ENCODE measurements at places on chromosomes 11 and 22.

GRCh38 chr11:25612806-25613205 lies 719.1 kb upstream of the ANO3 start:
- DNase-seq, result no peak

- no peak for DNase-seq
Observed at GRCh38 chr11:83933008-83933407, 646.8 kb upstream of the CCDC90B start.

- no peak for DNase-seq
Observed at GRCh38 chr11:18005376-18006129, 7.3 kb downstream of the SERGEF start.

DNA sequence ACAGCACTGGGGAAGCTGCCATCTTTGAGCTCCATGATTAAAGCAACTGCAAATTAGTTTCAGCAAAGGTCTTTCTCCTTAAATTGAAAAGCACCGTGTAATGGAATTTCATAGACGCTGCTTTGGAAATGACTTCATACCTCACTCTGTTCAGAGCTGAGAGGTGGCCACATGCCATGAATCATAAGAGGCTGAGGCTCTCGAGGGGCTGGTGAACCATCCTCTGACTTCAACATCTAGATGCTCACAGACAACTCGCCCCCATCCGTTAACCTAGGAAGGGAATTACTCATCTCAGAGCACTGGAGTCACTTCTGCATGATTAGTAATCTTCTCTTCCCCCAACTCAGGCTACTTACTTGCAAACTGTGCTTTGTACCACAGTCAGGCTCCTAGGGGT lies 122.3 kb downstream of the RCN1 start:
- no peak for DNase-seq

- DNase-seq, result no peak
Observed at GRCh38 chr22:19543970-19544708, 19.9 kb upstream of the CLDN5 start.

DNA sequence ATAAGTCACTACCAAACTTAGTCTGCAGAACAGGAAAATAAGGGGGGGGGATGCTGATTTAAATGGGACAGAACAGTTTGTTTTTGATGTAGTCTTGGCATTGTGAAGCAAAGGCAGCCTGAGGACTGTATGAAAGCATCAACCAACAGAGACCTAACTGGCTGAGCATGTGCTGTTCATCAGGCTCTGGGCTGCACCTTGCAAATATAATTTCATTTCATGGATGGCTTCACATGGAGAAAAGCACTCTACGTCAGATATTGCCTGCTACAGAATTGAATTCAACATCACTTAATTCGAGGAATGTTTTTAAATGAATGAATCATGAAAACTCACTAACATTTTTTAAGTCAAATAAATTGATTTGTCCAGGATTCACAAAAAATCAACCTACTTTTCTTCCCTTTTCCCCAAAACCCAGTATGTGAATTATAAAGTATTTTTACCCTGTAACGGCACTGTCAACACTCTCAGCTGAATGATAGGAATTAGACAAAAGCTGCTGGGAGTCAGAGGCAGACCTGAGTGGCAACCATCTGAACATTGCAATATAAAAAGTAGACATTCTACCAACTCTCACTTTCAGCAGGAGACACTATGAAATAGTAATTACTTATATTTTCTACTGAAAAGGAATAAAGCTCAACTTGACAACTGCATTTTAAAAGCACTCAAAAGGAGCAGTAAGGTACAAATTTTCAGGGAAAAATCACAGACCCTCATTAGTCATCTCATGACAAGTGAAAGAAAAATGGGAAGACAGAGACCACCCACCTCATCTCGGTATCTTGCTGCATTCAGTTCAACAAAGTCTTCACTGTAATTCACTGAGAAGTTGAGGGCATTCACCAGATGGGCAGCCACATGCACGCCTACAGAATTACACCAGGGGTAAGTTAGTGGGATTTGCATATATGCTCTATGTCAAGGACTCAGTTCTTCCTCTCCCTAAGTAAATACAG lies 47.5 kb downstream of the NOX4 start:
- DNase-seq, result no peak

DNA sequence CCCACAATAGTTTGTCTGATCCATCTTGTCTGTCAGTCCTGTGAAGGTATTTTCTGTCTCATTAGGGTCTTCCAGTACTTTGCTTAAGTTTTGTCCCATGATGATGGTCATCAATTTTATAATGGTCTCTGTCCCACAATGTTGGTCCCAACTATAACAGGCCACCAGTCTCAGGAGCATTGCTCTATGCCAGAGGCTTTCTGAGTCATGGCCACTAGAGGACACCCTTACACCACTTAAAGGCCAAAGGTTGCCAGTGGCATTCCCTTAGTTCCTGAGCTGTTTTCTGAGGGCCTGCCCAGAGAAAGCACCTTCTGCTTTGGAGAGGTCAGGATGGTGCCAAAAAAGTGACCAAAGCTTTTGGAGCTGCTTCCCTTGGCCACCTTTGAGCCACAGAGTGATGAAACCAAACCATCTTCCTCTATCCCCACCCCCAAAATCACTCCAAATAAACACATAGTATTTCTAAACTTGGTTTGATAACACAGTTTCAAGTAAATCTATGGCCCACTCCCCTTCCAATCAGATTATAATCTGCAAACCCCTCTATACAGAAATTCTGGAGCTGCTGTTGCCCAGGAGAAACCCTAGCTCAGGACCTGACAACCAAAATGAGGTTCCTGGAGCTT lies 19.3 kb downstream of the EIF3F start:
- DNase-seq, result peak; percentile 44

- no peak for DNase-seq
Observed at GRCh38 chr11:93861808-93862207, 11.4 kb upstream of the VSTM5 start.

- DNase-seq, result no peak
Observed at GRCh38 chr22:44802956-44803355, 50.6 kb downstream of the ARHGAP8 start.

DNA sequence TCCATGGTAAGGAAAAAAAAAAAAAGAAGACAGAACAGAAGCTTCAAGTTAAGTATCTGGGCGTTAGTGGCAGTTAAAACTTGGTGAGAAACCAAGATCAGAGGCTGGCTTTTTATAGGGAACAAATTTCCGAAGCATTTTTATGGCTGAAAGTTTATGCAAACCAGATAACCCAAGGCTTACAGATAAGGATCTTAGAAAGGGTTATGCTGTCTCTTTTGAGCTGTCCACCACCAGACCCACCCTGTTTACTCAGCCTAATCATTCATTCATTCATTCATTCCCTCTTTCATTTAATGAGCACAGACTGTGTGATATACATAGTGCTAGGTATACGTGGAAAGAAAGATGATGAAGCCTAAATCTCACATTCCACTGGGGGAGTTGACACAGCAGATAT lies 89.5 kb downstream of the ME3 start:
- no peak for DNase-seq

- DNase-seq, result no peak
Observed at GRCh38 chr11:44334356-44335004, 24.5 kb upstream of the ALX4 start.

- DNase-seq, result no peak
Observed at GRCh38 chr11:2899080-2899783, 13.7 kb upstream of the CDKN1C start.

GRCh38 chr11:35139722-35140282 lies 831 bp downstream of the CD44 start:
- peak; percentile 73 for DNase-seq

- DNase-seq, result no peak
Observed at GRCh38 chr11:128551611-128552335, 35.6 kb downstream of the ETS1 start.

- DNase-seq, result no peak
Observed at GRCh38 chr11:17638311-17638710, 81.1 kb upstream of the MYOD1 start.

DNA sequence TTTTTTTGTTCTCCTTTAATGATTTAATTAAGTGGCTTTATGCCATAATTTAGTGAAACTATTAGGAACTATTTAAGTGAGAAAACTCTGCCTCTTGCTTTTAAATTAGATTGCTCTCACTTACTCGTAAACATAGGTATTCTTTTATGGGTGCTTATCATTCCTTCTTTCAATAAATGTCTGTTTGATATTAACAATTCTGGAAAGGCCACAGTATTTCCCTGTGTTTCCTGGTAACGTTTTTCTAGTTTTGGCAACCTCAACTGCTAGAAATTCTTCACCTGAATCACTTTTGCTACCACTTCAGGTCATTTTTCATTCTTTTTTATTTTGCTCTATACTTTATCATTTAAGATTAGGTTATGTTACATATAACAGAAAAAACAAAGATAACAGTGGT lies 19.9 kb upstream of the NCR3LG1 start:
- no peak for DNase-seq

- peak; percentile 27 for DNase-seq
Observed at GRCh38 chr11:116605543-116606459, 167.0 kb downstream of the BUD13 start.

DNA sequence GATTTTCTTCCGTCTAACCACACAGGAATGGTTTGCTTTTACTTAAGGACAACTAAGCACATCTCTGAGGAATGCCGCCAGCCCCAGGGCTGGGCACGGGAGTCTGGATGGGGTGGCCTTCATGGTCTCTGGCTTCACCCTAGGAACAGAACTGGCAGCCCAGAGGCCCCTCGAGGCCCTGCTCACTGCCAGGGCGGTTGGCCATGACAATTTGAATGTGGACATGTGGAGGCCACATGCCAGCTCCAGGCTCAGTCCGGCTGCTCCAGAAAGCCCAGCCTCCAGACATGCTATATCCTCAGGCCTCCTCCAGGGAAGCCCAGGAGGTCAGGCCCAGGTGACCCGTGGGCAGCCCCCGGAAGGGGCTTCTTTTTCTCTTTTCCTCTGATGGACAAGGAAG lies 84.0 kb upstream of the FGF3 start:
- DNase-seq, result no peak

DNA sequence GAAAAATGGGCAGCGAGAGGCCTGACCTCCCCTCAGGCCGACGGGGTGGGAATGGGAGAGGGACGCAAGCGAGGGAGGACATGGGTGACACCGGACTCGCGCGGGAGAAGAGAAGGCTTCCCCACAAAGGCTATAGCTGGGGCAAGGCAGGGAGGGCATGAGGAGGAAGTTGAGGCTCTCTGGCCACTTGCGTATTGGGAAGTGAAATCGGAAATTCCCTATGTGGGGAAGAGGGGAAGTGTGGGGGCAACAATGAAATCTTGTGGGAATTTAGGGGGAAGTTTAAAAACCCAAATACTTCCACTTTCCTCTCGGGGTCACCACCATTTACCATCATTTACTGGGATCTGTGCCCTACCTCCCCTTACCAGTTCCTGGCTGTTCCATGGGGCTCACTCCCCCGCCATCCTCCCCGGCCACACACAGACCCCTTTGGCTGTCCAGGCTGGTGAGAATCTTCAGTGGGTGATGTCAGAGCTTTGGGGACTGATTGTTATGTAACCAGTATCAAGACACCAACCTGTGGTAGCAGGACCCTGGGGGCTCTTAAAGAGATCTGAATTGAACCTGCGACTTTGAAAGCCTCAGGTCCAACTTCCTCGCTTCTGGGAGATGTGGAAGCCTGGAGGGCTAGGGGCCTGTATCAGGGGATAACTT lies 951 bp upstream of the EHD1 start:
- DNase-seq, result no peak

GRCh38 chr11:125376117-125376516 lies 119.9 kb downstream of the FEZ1 start:
- peak; percentile 94 for DNase-seq

DNA sequence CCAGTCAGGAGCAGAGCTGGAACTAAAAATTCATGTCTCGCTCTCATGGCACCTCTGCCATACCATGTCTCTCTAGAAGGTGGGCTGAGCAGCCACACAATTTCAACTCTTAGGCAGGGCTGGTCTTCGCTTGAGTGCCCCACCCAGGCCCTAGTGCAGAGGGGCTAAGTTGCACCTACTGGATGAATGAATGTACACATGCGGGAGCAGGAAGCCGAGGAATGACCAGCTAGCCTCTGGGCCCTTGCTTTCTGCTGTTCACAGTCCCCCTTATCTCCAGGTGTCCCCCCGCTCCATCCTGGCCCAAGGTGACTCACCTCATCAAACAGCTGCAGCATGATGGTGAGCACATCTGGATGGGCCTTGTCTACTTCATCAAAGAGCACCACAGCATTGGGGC lies 57.5 kb upstream of the PHOX2A start:
- DNase-seq, result no peak

GRCh38 chr11:75479597-75480145 lies 46.1 kb downstream of the GDPD5 start:
- DNase-seq, result no peak

DNA sequence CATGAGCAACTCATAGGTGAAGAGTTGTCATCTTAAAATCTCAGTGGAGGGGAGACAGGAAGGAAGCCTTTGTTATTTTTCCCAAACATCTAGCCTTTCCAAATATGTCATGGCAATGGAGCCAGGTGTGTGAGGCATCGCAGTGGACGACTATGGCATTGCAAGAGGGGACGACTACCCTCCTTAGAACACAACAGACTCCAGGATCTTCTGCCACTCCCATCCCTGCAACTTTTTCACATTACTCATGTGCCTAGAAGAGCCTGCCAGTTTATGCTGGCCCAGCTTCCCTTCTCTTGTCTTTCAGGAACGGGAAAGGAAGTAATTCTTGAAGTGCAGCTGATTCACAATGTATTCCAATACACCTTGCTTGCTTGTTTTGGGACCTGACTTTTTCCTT lies 1008.4 kb downstream of the OPCML start:
- no peak for DNase-seq

GRCh38 chr11:126194121-126194543 lies 17.3 kb downstream of the RPUSD4 start:
- DNase-seq, result peak; percentile 69

DNA sequence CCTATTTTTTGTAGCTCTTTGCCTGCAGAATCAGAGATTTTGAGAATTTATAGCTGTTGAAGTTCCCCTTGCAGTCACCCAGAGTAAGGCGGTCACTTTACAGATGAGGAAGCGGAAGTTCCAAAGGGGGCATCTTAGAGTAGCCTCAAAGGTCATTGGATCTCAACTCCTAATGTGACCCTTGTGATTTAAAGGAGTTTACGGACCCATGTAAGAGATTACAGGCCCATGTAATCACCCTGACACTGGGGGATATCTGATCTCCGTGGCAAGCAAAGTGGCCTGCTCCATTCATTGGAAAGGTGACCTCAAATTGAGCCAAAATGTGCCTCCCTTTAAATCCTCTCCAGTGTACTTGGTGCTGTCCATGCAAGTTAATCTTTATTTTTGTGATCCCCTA lies 15.7 kb downstream of the P2RX3 start:
- no peak for DNase-seq

GRCh38 chr11:7632211-7632610 lies 41.1 kb downstream of the CYB5R2 start:
- DNase-seq, result no peak

DNA sequence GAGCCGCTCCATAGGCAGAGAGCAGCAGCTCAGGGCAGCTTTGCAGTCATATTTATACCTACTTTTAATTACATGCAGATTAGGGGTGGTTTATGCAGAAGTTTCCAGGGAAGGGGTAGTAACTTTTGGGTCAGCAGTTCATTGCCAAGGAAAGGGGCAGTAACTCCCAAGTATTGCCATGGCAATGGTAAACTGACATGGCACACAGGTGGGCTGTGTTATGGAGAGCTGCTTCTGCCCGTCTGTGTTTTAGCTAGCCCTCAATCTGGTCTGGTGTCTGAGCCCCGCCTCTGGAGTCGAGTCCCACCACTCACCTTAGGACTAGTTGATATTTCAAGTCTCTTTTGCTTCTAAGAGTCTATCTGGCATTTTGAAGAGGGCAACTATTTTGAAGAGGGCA lies 12.2 kb upstream of the ZBTB16 start:
- no peak for DNase-seq
